Hair follicular keratinocyte (primary cell): ENCODE measurements at places on chromosomes 2 and 18. TPM values are rescaled to one million over a fixed set of nuclear protein-coding genes. Genes with fewer than 3 reads are reported as not detected.

INPP4A gene
- total RNA-seq = 10.1 and 13.2 TPM in 2 replicates

CDK15 gene
- total RNA-seq = 0.16 and 0.72 TPM in 2 replicates

RESP18 gene
- not detected in 2 replicates for total RNA-seq

AKAIN1 gene
- total RNA-seq = not detected in 2 replicates

SLC35F5 gene
- total RNA-seq = 34.0 and 51.9 TPM in 2 replicates
